ENCODE measurements at places on chromosomes 4 and X.

- DNase-seq = no peak
These were observed 27.0 kb upstream of the SLC7A11 start for GRCh38 chr4:138269175-138269574.

DNA sequence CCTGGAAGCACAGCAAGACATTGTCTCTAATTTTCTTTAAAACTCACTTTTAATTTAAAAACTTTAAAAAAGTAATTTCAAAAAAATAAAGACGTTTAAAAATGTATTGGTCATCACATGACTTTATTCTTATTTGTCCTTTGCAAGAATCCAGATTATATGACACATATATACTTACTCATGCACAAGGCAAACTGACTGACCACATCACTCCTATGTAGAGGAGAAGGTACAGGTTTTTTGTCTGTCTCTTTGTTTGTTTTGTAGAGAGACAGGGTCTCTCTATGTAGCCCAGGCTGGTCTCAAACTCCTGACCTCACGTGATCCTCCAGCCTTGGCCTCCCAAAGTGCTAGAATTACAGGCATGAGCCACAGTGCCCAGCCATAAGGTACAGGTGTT is 28.6 kb downstream of the MAML3 start:
- no peak for DNase-seq

- DNase-seq = no peak
These were observed 27.4 kb upstream of the PJA1 start for GRCh38 chrX:69192603-69193002.

DNA sequence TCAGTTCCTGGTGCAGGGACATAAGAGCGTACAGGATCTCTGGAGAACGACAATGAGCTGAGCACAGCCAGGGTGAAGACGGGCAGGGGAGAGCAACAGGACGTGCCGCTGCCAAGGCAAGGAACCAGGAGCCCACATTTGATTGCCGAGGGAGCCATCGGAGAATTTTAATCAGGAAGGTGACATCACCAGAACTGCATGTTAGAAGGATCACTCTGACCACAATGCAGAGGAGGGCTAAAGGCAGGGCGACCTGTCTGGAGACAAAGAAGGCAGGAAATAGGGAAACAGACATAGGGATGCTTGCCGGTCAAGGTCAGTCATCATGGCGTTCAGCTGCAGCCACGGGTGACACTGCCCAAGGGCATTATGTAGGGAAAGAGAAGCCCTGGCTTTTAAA is 81.4 kb downstream of the RBM47 start:
- no peak for DNase-seq

DNA sequence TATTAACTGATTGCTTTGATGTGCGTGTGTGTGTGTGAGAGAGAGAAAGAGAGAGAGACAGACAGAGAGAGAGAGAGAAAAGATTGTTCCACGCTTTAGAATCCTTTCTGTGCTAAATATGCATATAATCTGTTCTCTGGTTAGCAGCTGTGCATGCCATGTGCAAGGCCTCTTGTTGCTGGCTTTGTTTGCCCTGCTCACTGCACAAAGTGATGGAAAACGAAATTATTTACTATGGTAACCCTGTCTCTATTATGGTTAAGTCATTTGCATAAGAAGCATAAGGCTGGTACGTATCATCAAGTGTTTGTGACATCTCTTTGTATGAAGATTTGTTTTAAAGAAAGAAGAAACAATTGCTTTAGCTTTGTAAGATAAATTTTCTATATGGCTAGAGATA is 190.2 kb upstream of the POF1B start:
- DNase-seq = no peak

DNA sequence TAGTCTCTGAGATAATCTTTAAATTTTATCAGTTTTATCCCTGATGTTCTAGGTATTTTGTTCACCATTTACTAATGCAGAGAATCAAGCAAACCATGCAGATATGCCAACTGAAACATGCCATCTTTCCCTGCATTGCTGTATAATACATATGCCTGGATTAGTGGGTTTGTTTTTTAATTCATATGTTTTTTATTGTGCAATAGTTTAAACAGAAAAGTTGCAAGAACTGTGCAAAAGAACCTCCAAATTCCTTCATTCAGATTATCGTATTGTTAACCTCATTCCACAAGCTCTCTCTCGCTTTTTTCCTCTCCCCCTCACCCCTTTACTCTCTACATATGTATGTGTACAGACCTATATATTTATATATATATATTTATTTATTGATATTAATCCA is 244.6 kb downstream of the NKX6-1 start:
- no peak for DNase-seq

DNA sequence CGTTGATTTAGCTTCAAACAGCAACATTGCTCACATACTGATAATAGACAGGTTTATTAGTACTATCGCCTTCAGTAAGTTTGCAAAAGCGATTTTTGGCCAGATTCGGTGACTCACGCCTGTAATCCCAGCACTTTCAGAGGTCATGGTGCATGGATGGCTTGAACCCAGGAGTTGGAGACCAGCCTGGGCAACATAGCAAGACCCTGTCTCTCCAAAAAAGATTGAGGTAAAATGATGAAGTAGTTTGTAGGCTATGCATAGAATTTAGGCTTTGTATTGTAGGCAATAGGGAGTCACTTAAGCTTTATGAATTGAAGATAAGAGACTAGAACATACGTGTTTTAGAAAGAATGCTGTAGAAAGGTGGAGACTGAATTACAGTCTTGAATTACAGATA is 1.1 kb upstream of the GNPDA2 start:
- DNase-seq = no peak

GRCh38 chrX:106707771-106708454 is 18.6 kb upstream of the RNF128 start:
- DNase-seq = no peak

DNA sequence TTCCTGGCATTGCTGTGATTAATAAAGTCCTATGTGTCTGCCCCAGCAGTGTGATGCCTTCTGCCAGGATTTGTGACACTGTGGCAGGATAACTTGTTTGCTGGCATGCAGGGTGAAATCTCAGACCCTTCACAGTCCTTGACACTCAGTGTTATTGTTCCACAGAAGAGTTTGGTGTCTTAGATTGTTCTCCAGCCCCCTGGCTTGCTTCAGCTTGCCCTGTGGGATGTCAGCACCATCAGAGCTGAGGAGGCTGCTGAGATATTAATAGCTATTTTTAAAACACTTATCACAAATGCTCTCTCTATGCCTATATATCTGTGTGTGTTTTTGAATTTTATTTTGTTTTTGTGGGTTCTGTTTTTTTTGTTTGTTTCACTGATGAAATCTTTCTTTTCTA is 136.9 kb downstream of the TSPAN5 start:
- DNase-seq = no peak

- no peak for DNase-seq
These were observed 188.2 kb downstream of the SOWAHB start for GRCh38 chr4:76709772-76710090.

- DNase-seq = no peak
These were observed 48.3 kb upstream of the HPGDS start for GRCh38 chr4:94390804-94391410.

DNA sequence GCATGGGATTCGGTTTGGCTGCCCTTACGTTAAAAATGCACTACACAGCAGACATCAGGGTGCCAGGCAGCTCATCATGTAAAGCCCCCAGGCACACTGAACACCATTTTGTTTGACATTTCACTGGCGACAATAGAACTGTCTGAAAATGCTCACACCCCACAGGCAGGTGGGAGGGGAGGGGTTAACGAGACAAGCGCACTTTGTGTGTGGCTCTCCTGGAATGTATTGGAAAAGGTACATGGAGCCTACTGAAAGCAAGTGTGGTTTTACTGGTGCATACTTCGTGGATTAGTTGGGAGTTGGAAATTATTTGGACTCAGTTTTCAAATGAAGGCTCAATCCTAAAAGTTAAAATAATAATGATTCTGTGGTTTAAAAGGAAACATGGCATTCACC is 31.6 kb upstream of the PPARGC1A start:
- no peak for DNase-seq

- no peak for DNase-seq
These were observed 43.5 kb upstream of the SERTM2 start for GRCh38 chrX:111467896-111468295.

GRCh38 chr4:177453116-177453515 is 10.9 kb upstream of the AGA start:
- no peak for DNase-seq

GRCh38 chrX:80799584-80799983 is 10.1 kb downstream of the BRWD3 start:
- no peak for DNase-seq

- no peak for DNase-seq
These were observed 543.8 kb upstream of the DIAPH2 start for GRCh38 chrX:96140796-96141195.

- no peak for DNase-seq
These were observed 125.0 kb downstream of the PPP3CA start for GRCh38 chr4:101222156-101222845.

- DNase-seq = no peak
These were observed 143.4 kb downstream of the TRIML1 start for GRCh38 chr4:188282471-188283232.

DNA sequence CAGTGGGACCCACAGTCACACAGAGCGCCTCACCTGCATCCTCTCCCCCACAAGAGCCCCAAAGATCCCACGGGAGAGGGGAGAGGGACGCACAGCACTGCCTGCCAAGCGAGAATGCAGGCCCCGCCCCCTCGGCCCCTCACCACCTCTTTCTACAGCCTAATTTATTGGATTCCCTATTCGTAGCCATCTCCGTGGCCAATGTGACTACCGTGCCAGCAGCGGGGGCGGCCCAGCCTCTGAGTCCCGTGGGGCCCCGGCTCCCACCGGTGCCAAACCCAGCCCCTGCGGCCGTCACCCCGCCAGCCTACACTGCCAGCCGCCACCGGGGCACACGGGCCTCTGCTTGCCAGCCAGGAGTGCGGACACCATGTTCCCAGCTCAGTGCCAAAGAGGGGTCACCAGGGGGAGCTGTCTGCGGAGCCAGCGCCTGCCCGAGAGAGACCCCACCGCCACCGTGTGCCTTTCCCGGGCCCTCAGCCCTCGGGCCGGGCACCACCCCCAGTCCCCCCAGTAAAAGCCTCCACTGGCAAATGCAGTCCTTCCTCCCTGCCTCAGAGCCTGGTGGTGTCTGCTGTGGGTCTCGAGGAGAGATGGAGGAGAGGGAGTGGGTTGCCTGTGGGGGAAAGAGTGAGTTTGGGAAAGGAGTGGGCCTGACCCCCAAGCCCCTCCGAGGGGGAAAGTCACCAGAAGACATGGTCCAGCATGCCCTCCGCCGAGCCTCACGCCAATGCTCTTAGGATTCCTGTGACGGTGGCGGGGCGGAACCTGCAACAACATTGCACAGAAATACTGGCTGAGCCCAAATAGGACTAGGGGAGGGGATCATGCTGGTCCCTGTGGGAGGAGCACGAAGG is 19.6 kb upstream of the PLXNB3 start:
- no peak for DNase-seq

DNA sequence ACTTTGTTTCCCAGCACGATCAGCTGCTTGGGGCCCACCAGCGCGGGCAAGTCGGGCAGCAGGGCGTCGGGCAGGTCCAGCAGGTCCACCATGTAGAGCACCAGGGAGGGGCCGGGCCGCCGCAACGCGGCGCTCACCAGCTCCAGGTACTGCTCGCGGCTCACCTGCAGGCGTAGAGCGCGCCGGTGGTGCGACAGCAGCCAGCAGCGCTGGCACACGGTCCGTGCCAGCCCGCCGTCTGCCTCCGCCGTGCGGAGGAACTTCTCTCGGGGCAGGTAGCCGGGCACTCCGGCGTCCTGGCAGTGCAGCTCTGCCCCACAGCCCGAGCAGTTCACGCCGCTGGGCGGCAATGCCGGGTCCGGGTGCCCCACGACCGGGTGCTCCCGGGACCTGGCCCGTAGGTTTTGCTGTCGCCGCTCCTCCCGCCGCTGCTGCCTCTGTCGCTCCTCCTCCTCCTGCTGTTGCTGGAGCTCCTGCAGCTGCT is 527 bp downstream of the NOA1 start:
- no peak for DNase-seq

GRCh38 chrX:11254417-11255109 is 38.6 kb upstream of the AMELX start:
- no peak for DNase-seq

GRCh38 chr4:15651676-15652075 is 3.5 kb downstream of the FBXL5 start:
- DNase-seq = no peak

GRCh38 chr4:155832664-155833063 is 33.4 kb downstream of the ASIC5 start:
- DNase-seq = no peak

DNA sequence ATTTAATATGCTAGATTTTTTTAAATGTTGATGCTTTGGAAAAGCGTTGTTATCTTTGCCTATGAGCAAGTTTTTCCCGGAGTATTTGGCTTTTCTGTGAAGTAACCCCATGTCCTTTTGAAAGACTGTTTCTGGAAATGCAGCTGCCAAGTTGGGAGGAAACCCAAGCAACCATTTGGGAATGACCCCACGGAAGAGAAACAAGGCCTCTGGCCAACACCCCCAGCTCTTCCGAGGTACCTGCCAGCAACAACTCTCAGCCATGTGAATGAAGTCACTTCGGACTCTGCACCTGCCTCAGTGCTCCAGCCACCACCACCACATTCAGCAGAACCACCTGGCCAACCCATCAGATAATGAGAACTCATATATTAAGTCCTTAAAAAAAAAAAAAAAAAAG is 36.2 kb upstream of the DHRSX start:
- DNase-seq = no peak

DNA sequence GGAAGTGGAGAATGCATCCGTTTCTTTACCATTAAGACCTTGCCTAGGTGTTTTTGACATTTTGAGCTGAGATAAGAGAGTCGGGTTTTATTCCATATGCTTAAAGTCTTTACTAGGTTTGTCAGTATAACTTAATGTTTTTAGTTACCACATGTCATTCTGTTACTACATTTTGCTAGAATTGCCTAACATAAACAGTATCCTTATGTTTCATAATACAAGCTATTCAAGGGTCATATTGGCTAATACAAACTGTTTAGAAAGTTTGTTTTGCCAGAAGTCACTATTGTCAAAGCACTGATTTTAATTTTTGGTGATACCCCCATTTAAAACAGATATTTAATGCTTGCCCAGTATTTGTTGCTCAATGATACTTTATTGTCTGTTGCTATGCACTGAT is 427.7 kb upstream of the MAGEB2 start:
- no peak for DNase-seq

DNA sequence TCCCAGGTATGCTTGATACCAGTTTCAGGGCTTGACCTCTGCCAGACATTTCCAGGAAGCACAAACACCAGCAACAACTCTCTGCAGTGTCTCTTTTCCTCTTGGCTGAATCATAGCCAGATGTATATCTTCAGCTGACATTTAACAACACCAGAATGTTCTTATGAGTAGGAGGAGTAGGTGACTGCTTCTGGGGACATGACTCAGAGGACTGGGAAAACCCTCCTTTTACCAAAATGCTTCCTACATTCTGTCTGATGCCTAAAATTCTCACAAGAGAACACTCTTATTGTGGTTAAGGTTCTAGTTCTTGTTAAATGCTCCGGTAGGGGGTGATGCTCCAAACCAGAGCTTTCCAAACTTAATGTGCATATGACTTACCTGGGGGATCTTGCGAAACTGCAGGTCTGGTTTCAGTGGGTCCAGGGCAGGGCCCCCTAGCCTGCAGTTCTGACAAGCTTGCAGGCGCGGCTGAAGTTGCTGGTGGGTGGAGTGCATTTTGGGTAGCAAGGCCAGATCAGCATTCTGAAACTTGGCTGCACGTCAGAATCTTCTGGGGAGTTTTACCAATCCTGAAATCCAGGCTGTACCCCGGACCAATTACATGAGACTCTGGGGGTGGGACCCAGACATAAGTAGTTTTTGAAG is 329.3 kb upstream of the RPS6KA3 start:
- no peak for DNase-seq
